ENCODE measurements at places on chromosomes 12 and 14.

GRCh38 chr12:76455582-76456345, 103.8 kb downstream of the OSBPL8 start:
- peak; percentile 80 for DNase-seq

GRCh38 chr12:58500399-58500798, 419.9 kb downstream of the LRIG3 start:
- DNase-seq: no peak

DNA sequence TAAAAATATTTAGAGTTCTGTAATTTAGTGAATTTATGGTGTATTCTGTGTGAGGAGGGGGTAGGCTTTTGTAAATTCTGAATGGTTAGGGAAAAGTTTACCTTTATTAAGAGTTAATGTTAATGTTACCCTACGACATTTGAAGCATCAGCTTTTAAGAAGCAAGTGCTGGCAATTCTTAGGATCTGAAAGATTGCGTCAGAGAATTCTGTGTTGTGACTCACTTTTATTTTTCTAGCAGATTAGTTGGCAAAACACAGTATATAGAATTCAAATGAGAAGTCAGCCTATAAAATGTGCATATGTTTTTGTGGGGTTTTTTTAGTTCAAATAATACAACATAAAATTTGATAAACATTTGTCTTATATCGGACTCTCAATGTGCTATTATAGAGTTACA, 97.6 kb downstream of the RAD52 start:
- no peak for DNase-seq

DNA sequence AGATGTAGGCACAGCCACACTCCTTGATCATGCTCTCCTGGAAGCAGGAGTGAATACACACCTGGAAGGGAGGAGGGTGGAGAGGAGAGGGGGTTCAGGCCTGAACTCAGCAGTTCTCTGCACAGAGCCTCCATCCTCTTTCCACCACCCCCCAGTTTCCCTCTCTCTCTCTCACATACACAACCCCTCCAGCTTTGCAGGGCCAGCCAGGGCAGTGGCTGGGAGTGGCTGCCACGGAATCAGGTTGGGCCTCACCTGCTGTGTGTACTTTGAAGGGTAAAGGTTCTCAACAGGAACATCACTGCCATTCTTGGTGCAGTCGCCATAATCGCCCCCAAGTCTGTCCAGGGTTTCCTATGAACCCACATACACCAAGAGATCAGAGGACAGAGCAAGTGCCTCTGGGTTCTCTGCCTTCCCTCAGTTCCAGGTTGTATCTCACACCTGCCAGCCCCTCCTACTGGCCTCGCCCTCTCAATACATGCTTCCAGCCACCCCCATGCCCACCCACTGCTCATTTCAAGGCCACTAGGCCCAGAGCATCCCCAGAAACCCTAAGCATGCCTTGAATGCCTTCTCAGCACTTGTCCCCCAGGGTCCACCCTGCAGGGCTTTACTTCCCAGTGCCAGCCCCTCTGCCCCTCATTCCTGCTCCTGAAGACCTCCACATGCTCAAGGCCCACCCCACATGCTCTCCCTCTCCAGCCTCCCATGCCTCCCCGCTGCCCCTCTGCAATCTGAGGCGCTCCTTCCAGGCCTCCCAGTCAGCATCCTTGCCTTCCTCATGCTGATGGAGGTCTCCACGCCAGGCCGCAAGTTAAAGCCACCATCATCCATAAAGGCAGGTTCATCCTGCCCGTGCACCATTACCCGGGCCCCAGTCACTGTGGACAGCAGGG, 12.9 kb upstream of the TNFRSF1A start:
- no peak for DNase-seq

DNA sequence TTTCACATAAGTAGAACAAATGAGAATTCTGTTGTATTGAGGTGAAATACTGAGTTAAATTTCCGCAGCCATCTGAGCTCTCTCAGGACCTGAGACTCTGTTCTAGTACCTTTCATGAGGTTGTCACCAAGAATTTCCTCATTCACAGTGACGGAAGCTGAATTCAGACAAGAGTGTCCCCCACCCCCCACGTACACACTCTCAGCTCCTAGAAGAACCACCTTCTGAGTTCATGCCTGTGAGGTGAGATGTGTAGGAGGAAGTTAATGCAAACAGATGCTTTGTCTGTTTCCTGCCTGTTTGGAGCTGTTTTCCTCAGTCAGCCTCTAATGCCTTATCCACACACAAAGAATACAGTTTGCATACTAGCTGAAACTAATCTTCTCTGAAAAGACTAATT, 18.2 kb downstream of the BICDL1 start:
- DNase-seq: peak; percentile 61

GRCh38 chr12:116933091-116933490, 22.3 kb downstream of the FBXW8 start:
- DNase-seq: no peak

DNA sequence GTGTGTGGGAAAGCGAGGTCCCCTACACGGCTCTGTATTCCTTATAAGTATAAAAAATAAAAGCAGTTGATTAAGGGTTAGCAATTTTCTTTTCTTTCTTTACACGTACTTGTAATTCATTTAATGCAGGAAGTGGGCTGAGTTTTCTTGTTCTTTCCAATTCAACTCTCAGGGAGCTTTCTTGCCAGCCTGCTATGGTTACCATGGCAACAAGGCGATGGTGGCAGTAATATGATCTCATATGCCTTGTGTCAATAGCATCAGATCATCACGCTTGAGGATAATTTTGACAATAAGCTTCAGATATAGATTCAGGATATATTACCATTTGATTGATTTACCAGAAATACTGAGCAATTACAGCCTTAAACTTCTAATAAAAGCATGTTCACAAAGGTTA, 466.5 kb downstream of the APAF1 start:
- DNase-seq: no peak

DNA sequence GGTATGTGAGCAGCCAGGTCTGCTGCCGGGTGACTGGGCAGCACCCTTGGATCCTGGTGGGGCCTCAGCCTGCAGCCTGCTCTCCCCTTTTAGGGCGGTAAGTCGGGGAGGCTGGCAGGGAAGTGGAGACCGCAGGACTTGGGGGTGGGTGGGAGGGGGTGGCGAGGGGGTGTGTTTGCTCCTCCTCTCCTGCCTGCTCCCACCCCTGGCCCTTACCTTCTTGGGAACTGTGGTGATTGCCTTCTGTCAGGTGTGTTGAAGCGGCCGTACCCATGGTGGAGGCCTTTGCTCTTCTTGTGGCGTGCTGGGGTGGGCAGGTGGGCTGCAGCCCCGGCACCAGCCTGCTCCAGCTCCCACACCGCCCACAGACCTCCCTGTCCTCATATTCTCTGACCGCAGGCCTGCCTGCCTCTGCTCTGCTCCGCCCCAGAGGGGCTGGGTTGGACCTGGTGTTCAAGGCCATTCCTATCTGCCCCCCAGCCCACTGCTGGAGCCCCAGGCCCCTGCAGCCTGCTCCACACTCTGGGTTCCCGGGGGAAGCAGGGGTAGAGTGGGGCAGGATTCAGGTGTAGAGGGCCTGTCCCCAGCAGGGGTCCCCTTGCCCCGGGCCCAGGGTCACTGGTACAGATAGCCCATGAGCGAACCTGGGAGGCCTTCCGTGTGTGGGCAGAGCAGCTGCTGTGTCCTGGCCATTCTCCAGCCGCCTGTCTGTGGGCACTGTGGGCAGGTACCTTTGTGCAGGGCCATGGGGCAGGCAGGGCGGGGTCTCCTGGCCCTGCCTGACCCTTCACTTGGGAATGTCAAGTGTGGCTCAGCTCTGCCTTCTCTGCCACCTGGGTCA, 5.2 kb downstream of the TEDC1 start:
- DNase-seq: no peak

DNA sequence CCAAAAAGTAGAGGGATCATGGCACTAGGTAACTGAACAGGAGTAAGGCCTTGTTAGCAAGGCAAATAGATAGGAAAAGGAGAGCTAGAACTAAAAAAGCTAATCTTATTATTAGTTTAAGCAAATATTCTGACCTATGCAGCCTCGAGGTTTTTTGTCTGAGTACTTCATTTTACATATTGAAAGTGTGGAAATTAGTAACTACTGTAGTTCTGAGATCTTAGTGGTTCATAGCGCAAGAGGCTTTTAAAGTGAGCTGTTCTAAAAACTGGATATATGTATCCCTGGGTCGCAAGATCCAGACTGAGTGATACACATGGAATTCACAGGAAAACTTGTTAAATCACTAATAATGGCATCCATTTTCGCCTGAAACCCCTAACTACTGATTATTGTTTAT, 411.0 kb upstream of the SOX5 start:
- DNase-seq: no peak

DNA sequence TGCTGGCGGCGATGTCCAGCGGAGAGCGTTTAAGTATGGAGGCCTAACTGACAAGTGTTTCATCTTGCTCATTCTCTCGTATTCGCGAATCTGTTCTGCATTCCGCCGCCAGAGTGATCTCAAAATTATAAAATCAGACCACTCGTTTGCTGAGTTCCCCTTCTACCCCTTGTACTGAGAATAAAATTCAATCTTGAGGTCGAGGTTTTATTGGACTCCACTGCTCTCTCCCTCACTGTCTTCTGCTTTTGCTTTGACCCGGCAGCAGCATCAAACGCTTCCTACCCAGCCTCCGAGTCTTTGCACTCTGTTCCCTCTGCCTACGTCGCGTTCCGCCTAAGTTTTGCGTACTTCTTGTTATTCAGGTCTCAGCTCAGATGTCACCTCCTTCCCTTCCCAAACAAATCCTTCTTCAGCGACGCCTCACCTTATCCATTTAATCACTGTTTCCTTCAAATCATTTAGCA, 462 bp downstream of the KNTC1 start:
- DNase-seq: peak; percentile 51

- DNase-seq: no peak
Observed at GRCh38 chr14:105885561-105886320, 359.4 kb downstream of the TMEM121 start.

DNA sequence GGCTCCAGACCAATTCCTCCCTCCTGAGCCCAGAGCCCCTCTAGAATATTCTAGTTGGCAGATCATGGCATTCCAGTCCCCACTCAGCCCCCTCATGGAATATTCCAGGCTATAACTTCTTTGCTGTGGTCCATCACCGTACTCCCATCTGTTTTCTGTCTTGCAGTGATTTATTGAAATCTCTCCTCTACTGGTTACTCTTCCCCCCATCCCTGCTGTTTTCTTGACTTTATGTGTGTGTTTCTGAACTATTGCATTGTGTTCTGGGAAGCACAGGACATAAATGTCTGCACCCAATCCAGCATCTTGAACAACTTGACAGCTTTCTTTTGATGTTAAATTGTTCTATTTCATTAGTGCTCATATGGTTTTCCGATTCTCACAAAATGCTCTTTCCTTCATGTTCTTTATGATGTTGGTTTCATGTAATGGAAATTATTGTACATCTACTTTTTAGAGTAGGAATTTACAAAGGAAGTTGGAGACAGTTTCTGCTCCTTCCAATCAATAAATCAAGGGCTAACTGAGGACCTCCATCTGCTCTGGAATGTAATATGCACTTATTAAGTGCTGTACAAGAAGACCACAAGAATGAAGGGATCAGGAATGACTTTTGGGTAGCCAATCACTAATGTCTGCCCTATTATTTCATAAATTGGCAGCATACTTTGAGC, 26.3 kb downstream of the PDE6H start:
- DNase-seq: no peak
